Activated naive CD4-positive, alpha-beta T cell (primary cell): ENCODE measurements at places on chromosomes 6 and 20.

GRCh38 chr6:158053377-158054313 lies 72.0 kb downstream of the SYNJ2 start:
- DNase-seq, result no peak

- no peak for DNase-seq
These were observed 38.7 kb downstream of the MOXD1 start for GRCh38 chr6:132362442-132363185.

- no peak for DNase-seq
These were observed 123.1 kb downstream of the HIVEP2 start for GRCh38 chr6:142821860-142822259.

- DNase-seq, result no peak
These were observed 69.2 kb upstream of the SMIM29 start for GRCh38 chr6:34317882-34318498.

- no peak for DNase-seq
These were observed 93.9 kb downstream of the ARID1B start for GRCh38 chr6:156870924-156871539.

DNA sequence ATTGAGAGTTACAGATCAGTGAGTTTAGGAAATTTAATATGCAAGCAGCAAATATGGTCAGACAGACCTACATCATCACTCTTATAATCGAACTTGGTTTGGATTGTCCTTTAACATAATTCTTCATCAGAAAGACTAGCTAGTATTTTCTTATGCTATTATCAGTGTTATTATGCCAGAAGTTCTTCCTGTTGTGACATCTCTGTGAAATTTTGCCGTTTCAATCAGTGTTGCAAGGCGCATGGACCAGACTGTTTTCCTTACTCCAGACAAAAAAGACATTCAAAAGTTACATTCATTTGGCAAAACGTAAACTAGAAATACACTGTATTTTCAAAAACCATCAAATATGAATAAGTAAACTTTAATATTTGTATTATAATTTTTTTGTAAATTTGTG lies 5.7 kb upstream of the TENT5A start:
- no peak for DNase-seq

DNA sequence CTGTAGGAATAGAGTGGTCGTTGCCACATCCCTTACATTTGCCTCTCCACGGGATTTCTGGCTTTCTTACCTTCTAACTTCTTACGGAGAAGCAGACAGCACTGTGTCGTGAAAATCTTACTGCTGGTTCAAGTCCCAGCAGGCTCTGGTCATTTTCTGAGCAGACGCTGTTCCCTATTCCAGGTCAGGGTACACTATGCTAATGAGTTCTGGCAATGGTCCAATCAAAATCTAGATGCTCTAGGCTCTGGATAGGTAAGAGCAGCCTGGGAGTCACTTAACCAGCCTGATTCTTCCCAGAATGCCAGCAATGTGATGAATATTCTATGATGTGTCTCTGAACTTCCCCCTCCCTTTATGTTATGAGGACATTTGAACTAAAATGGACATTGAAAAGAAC lies at the start of gene GCM1:
TSS of gene GCM1 (minus strand) at position 158 of the 400 bp plus-strand sequence. CDS start 3,209 bp downstream, outside the sequence.
- DNase-seq, result no peak

DNA sequence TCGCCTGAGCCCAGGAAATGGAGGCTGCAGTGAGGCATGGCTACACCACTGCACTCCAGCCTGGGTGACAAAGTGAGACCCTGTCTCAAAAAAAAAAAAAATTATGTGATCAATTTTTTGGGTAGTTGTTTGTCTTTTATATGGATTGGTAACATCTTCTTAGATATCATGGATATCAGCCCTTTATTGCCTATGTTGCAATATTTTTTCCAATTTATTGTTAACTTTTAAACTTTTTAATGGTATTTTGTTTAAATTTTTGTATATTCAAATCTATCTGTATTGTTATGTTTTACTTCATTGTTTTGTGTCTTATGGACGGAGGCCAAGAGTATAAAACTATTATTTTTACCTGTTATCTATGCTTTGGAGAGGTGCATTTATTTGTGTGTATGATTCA lies 32.4 kb upstream of the LTV1 start:
- DNase-seq, result no peak

DNA sequence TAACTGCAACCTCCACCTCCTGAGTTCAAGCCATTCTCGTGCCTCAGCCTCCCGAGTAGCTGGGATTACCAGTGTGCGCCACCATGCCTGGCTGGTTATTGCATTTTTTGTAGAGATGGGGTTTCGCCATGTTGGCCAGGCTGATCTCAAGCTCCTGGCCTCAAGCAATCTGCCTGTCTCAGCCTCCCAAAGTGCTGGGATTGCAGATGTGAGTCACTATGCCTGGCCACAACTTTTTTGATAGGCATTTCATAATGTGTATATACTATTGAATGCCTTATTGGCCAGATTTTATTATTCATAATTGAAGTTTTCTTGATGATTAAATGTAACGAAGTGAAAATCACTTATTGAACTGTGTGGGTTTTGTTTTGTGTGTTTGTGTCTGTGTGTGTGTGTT lies 27.9 kb downstream of the FIG4 start:
- no peak for DNase-seq

DNA sequence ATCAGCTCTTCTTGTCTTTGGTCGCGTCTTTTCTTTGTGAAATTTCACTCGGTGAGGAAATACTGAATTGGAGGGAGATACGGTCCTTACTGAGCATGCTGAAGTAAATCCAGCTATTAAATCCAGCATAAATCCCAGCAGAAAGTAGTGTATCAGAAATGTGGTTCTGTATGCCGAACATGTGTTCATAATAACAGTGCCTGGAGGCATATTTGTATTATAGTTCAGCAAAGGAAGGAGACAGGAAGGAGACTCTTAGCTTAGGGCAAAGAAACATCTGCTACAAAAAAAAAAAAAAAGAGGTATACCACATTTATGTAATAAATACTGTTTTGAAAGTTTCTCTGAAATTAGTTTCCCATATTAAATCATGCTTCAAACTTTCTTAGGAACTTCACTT lies 211.8 kb downstream of the PLCB4 start:
- no peak for DNase-seq

DNA sequence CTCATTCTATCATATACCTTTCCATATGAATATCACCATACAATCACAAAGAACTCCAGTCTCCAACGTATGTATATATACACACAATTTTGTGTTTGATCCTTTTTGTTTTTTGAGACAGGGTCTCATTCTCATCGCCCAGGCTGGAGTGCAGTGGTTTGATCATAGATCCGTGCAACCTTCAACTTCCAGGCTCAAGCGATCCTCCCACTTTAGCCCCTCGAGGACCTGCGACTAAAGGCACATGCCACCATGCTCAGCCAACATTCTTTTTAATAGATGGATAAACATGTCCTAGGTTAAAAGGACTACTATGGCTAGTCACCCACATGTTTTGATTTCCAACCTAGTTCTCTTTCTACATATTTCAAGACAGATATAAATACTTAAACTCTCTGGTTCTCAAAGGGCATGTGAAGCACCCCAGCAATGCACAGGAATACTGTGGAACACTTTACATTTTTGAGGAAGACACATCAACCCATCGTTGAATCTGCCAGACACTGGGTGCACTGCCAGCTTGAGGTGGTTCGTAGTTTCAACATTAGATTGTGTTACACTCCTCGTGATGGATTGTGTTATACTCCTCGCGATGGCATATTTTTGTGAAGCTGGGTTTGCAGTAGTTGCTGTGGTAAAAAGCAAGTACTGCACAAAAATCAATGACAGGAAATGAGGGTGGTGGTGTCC lies 40.4 kb downstream of the CSNK2A1 start:
- DNase-seq, result no peak

DNA sequence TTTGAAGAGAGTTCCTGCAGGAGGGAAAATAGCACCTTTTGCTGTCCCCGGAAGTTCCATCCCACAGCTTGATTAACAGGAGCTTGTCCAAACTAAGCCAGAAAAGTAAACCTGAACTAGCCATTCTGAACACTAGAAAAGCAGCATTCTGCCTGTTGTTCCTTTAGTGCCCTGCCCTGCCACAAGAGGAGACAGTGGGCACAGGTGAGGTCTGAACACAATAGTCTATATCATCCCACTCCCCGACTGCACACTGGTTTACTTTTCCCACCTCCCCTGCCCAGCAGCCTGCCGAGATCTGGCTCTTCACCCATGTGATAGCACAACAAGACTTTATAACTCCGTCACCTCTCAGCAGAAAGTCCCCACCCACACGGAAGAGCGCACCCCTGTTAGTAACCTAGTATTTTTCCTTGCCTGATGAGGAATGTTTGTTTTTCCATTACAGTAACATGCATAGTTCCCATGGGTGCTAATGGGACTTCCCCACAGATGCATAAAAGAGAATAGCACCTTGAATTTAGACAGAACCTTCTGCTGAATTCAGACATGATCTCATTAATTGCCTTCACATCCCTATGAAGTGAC lies 59.7 kb downstream of the TFAP2A start:
- DNase-seq, result no peak

- no peak for DNase-seq
These were observed 8.0 kb downstream of the INSM1 start for GRCh38 chr20:20375862-20376261.

GRCh38 chr6:100230115-100230952 lies 234.4 kb downstream of the SIM1 start:
- no peak for DNase-seq

- no peak for DNase-seq
These were observed 971.5 kb upstream of the CITED2 start for GRCh38 chr6:140345935-140346334.

- no peak for DNase-seq
These were observed 167.7 kb upstream of the AFDN start for GRCh38 chr6:167659046-167659445.

GRCh38 chr6:121896363-121896762 lies 460.9 kb downstream of the GJA1 start:
- no peak for DNase-seq

DNA sequence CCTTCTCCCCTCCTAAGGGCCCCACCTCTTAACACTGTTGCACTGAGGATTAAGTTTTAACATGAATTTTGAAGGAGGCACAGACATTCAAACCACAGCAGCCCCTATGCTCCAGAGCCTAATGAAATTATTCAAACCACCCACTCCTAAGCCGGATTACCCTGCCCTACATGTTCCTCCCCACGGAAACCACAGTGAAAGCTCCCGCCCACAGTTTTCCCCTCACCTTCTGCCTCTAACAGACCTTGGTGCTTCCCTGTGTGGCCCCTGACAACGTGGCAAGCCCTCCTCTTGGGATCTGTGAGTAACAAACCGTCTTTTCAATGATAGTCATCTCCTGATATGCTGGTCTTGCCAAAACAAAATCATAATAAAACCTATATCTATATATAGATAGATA lies 74.8 kb downstream of the RIN2 start:
- no peak for DNase-seq

- DNase-seq, result no peak
These were observed 46.5 kb downstream of the STK4 start for GRCh38 chr20:45012682-45013302.

GRCh38 chr20:45322952-45323383 lies 14.9 kb upstream of the MATN4 start:
- no peak for DNase-seq

- no peak for DNase-seq
These were observed 46.8 kb downstream of the CEP43 start for GRCh38 chr6:167045828-167046580.

DNA sequence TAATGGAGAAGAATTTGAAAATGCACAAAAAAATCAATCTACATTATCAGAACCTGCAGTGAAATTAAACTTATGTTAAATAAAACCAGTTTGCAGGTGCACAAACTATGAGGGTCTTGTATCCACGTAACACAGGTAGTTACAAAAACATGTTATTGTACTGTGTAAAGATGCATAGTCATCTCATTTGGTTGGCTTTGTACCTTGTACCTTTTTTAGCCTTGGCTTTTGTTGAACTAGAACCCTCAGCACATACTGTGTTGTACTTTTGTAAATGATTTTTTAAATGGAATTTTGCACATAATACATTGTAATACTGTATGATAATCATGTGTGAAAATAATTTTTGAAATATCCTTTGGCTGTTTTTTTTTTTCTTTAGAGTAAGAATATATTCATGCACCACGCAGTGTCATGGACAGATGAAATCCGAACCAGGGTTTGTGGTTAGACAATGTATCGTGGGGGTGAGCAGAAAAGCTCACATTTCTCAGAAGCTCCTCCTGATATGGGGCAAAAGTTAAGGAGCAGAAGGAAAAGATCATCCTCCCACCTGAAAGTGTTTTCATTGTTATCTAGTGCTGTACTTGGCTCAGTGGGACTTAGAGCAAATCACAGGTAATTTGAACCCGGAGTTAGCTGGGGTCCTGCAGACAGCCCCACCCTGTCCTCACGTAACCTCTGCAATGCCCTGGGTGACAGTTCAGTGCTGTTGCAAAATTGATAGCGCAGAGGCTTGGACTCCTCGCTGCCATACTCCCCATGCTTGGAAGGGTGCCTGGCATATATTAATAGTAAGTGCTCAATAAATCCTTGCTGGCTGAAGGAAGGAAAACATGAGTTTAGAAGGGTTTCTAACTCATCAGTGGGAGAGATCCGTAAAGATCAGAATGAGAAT lies 14.8 kb upstream of the NAA20 start:
- no peak for DNase-seq

GRCh38 chr6:90126181-90126580 lies 170.5 kb downstream of the BACH2 start:
- no peak for DNase-seq

GRCh38 chr6:138959521-138959920 lies 28.5 kb downstream of the REPS1 start:
- DNase-seq, result no peak

DNA sequence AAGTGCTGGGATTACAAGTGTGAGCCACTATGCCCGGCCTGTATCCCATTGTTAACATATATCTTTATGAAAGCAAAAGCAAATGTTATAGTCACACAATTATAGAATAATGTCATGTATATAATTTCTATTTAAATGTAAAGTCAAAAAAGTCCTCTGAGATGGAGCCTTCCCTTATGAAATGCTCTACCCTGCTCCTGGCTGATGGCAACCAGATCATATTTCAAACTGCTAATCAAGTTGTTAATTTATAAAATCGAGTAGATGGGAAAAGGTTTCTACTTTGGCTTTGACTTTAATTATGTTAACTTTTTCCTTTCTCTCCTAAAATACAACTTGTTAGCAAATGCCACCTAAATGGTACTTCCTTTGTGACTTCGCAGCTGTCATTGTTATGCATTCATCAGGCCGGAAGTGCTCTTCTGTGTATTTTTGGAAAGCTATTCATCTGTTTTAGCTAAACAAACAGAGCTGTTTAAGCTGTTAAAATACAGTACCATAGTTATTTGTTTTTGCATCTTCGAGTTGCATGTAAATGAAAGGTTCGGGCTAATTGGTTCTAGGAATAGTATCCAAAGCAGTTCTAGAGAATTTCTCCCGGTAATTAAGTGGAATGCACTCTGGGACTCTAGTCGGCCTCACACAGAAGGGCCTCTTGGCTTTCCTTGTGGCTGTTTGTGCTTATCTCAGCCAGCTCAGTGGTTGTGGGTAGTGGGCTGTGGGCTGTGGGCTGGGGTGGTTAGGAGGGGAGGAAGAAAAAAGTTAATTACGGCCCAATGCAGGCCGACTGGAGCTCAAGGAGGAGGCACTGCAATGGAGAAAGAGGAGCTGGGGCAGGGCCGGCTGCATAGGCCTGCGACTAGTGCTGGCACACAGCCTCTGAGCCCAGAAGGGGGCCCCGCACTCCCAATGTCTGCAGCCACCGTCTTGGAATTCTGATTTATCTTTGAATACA lies 34.8 kb downstream of the SLC35D3 start:
- DNase-seq, result no peak
